ENCODE measurements at places on chromosomes 11 and 22. TPM values are rescaled to one million over a fixed set of nuclear protein-coding genes. Genes with fewer than 3 reads are reported as not detected.

MSANTD4 gene
- 24.6 TPM for total RNA-seq

TESMIN gene
- 9.7 TPM for total RNA-seq

OR6T1 gene
- total RNA-seq = not detected

YPEL4 gene
- 0.48 TPM for total RNA-seq

CNTN5 gene
- 3.2 TPM for total RNA-seq

MEI1 gene
- total RNA-seq = 1.2 TPM

LARGE2 gene
- 12.4 TPM for total RNA-seq

DNA sequence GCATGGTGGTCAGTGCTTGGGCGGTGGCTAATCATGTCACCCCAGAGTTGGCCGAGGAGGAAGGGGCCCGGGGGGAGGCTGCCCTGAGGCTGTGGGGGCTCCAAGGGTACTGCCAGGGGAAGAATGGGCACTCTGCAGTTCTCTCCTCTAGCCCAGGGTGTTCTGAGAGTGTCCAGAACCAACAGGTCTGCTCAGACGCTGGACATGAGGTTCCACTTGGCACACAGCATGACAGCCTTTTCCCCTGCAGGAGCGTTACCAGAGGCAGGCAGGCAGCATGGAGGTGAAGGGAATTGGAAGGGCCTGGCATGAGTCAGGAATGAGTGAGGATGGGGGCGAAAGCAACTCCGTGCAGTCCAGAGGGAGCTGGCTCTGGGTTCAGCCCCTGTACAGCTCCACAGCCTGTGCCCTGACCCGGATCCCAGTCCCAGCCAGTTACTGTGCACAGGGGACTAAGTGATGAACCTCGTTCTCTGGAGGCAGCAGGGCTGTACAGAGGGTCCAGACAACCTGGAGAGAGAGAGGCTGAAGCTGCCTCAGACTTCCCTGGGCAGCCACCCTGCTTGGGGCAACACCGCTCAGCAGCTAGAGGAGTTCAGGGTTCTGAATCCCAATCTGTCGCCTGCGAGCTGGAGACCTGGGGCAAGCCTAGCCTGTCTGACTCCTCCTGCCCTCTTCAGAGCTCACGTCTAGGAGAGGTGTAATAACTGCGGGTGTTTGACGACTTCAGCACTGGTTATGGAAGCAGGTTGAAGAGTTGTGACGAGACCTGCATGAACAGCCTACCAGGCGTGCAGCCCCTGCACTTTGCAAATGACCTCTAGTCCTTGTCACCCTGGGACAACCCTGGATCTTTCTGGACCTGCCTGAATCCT is 14.7 kb upstream of the TUB start:
- DNase-seq = peak; percentile 60

DNA sequence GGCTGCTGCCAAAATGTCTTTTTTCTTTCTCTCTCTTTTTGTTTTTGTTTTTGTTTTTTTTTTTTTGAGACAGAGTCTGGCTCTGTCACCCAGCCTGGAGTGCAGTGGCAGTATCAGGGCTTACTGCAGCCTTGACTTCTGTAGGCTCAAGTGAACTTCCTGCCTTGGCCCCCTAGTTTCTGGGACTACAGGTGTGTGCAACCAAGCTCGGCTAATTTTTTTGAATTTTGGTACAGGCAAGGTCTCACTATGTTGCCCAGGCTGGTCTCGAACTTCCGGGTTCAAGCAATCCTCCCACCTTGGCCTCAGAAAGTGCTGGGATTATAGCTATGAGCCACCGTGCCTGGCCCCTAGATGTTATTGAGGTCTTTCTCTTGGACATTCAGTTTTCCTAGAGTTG is 2.2 kb upstream of the DDX10 start:
- no peak for DNase-seq

GRCh38 chr11:12755510-12756453 is 81.6 kb downstream of the TEAD1 start:
- no peak for DNase-seq

GRCh38 chr11:12229450-12230229 is 119.2 kb downstream of the MICAL2 start:
- no peak for DNase-seq

DNA sequence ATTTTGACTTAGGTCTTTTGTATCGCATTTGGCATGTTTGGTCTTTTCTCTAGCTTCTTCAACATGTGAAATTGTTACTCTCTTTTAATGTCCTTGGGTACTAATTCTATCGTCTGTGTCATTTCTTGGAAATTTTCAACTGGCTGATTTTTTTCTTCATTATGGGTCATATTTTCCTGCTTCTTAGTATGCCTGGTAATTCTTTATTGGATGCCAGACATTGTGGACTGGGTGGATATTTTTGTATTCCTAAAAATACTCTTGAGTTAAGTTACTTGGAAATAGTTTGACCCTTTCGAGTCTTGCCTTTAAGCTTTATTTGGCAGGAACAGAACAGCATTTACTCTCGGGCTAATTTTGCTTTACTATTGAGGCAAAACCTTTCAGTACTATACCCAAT is 140.1 kb downstream of the ETS1 start:
- no peak for DNase-seq

GRCh38 chr22:37703906-37704305 is 7.1 kb downstream of the TRIOBP start:
- no peak for DNase-seq

DNA sequence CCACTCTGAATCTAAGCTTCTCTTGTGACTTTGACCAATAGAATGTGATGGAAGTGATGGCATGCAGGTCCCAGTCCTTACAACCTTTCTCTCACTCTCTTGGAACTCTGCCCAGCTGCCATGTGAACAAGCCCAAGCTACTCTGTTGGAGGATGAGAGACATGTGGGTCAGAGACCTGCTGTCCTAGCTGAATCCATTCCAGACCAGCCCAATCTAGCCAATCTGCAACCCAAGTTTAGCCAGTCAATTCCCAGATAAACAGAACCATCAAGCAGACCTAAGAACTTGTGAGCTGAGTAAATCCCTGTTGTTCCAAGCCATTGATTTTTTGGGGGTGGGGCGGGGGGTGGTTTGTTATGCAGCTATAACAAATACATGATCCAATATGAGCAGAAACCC is 69.2 kb upstream of the GRK3 start:
- DNase-seq = no peak

DNA sequence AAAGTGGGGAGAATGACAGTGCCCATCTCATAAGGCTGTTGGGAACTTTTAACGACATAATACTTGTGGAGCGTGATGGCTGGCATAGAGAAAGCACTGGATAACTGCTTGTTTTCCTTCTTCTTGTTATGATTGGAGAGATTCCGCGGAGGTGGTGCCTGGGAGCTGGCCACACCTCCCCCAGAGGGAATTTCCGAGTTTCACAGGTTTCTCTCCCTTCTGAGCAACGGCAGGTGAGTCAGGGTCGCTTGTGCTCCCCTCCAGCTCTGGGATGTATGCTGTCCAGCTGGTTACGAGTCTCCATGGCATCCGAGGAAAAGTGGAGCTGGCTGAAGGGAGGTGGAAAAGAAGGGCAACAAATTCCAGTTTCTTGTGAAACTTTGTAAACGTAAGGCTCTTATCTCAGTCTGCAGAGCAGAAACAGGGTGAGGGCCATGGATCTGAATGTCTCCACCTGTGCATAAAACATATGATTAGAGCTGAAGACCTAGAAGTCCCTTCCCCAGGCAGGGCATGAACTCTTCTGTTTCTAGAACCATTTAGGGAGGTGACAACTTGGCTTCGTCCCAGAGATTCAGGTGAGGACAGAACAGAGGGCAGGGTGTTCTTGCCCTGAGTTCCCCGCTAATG is 10.0 kb upstream of the PLET1 start:
- DNase-seq = no peak

DNA sequence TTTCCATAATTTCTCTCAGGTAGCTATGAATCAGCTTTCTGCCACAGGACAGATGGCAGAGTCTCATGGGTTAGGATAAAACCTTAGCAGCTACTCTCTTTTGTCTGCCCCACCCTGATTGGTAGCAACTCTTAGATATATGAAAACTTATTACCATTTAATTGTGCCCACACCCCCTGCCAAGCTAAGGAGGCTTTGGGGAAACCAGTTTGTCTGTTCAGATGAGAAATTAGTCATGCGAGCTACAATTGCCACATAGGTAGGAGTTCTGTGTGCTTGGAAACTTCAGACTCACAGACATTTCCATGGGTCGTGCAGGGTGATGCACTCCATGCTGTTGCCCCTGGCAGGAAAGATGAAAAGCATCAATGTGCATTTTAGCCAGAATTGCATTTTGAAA is 39.9 kb downstream of the CD44 start:
- no peak for DNase-seq

DNA sequence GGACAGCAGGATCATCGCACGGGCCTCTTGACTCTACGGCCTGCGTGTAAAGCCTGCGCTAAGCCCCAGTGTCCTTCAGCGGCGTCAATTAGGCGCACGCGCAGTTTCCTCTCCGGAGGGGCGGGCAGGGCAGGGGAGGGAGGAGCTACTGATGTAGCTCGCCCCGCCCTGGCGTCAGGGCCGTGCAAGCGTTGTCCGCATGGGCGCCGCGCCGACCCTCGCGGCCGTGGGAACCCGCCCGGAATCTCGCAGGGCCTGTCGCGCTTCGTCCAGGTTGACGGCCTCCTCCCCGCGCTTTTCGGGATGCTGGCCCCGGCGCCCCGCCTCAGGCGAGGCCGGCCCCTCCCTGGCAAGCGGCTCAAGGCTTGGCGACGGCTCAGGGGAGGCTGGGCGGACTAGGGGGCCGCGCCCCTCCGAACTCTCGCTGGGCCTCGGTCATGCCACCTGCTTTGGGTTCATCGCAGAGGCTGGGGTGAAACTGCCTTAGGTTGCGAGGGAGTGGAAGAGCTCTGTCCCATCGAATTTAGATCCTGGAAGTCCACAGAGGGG is 61.1 kb downstream of the ST3GAL4 start:
- DNase-seq = no peak

DNA sequence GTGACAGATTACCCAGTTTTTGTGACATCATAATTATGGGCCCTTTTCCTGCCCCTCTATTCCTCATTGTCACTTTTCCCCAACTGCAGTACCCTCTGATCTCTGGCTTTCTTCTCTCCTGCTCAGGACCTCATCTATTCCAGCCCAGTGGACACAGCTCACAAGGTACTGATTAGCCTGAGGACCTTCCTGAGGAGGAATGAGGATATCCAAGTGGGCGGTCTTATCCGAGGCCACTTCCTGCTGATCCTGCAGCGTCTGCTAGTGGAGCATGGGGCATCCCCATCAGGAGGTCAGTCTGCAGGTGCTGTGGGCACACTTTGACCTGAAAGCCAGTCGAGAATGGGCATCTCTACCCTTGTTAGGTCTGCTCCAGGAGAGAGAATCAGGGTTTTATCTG is 24.5 kb upstream of the CCDC134 start:
- no peak for DNase-seq

DNA sequence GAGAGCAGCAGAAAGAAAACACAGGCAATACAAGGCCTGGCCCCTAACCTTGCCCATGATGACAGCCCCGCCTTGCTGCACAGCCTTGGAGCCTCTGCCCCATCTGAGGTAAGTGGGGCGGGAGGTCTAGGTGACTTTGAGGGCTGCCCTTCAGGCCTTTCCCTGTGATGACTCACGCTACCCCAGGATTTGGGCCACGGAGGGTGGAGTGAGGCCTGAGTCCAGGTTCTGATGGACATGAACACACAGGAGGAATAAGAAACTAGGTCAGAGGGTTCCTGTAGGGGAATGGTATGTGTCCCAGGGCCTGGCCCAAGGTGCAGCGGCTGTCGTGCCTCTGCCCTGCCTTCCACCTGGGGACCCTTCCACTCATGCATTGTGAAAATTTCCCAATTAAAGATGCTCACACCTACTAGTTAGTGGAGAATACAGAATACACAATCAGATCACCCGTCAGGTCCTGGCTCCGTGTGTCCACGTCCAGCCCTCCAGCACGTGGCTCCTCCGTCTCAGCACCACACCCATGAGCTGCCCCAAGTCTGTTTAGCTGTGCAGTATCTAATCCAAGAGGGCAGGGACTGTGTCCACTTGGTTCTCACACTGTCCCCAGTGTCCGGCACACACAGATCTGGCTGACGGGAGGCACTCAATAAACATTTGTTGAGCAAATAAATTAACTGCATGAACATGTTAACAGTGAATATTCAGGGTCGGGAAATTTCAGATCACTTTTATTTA is 111.0 kb downstream of the CHST1 start:
- no peak for DNase-seq

DNA sequence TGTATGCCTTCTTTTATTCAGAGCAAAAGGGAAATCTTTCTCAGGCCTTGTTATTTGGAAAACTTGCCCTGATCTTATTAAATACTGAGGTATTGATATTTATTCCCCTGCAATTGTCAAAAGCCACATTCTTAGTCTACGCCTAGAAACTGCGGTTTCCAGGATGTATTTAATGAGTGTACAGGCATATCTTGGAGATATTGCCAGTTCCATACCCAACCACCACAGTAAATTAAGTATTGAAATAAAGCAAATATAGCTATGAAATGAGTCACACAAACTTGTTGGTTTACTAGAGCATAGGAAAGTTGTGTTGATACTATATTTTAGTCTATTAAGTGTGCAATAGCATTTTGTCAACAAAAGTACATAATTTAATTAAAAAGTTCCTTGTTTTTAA is 152.7 kb upstream of the CCDC179 start:
- no peak for DNase-seq

DNA sequence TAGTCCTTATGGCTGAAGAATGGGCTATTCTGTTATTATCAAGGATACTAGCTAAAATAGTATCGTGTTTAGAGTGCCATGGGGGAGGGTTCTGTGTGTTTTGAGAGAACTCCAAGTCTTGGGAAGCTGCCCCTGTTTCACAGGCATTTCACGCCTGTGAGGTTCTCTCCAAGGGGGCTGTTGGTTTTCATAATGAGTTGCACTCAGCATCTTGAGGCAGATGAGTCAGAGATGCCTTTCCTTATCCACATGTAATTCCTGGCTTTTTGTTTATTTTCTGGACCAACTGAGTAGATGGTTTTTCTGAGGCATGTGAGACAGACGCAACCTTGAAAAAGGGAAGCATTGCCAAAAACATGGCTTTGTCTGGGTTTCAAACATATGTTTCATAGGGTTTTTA is 203.7 kb downstream of the ARHGAP42 start:
- no peak for DNase-seq

- DNase-seq = no peak
These were observed 48.3 kb downstream of the PIK3C2A start for GRCh38 chr11:17159441-17159840.

GRCh38 chr11:69836401-69836800 is 17.2 kb upstream of the FGF3 start:
- DNase-seq = no peak

DNA sequence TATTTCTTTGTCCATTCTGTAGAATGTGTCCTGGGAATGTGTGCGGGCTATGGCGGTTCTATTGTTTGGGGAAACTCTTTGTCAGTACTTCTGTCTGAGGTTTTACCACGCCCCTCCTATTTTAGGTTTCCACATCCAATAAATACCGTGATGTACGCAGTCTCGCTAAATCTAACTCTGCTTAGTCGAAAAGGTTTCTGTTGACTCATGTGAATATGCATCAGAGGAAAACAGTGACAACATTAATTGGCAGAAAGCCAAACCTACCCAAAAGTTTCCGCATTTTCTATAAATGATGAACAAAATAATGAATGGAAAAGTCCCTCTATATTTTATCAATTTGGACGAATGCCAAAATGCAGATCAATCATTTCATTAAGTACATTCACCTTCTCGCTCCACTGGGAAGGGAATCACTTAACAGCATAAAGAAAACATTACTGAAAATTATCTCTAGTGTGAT is 143.4 kb downstream of the MAML2 start:
- DNase-seq = no peak

- no peak for DNase-seq
These were observed 236.5 kb downstream of the ST3GAL4 start for GRCh38 chr11:126591966-126592489.

Measured in type B pancreatic cell (in vitro differentiated cells).